CD4-positive, alpha-beta memory T cell (primary cell): ENCODE measurements at places on chromosomes 3 and 15. TPM values are rescaled to one million over a fixed set of nuclear protein-coding genes. Genes with fewer than 3 reads are reported as not detected.

- peaks cover 44% of the 10 kb centered on the region for H3K4me1 ChIP-seq
Measured at GRCh38 chr3:42557854-42558253, 23.9 kb downstream of the SEC22C start.

- DNase-seq = no peak
- no peaks in the 10 kb centered on the region for H3K4me1 ChIP-seq
- H3K36me3 ChIP-seq = no peaks in the 10 kb centered on the region
- no peak overlapping the region for H3K27ac ChIP-seq
Measured at GRCh38 chr3:123651449-123652341, 66.8 kb upstream of the HACD2 start.

Gene NEK10
- 2.7 TPM for total RNA-seq

Gene LINS1
- 84.0 TPM for total RNA-seq

Gene FSIP1
- total RNA-seq = 0.47 TPM
